CD4-positive, alpha-beta T cell treated with Interleukin-4 for 1 hour (primary cell): ENCODE measurements at places on chromosomes 5 and 9.

DNA sequence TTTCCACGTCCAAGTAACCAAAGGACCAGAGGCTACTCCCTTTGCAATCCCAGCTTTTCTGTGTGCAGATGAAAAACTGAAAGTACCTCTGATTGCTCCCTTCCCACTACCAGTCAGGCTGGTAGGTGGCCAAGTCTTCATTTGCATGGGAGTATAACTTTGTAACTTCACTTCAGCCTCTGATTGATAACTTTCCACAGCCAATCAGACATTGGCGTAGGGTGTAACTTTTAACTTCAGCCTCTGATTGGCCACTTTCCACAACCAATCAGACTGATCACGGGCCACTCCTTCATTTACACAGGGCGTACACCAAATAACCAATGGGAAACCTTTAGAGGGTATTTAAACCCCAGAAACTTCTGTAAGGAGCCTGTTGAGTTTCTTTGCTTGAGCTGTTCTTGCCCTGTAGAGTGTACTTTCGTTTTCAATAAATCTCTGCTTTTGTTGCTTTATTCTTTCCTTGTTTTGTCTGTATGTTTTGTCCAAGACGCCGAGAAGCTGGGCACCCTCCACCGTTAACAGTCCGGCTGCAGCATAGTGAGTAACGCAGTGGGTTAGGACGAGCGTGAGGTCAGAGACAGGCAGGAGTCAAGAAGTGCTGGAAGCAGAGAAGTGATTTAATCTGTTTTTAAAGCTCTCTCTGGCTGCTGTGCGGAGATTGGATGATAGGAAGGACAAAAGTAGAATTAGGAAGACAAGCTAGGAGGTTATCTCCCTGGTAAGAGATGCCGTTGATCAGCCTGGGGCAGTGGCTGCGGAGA is 3.5 kb upstream of the EXOSC2 start:
- no peak for DNase-seq

- DNase-seq = no peak
These were observed 109.3 kb downstream of the DAPK1 start for GRCh38 chr9:87606841-87607521.

- DNase-seq = no peak
These were observed 61.7 kb upstream of the SUB1 start for GRCh38 chr5:32523625-32524024.

DNA sequence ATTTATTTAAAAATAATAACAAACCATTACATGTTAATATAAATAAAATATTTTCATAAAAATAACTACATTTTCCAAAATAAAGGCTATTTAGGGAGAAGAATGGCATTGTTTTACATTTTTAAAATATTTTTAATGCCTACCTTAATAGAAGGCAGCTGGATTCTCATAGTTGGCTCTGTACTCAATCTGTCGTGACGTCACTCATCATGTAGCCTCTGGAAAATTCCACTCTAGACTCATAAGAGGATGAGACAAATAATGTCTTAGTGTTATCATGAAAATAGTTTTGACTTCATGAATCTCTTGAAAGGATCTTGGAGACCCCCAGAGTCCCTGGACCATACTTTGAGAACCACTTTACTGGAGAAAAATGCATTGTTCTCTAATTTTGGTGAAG is 93.1 kb downstream of the NXNL2 start:
- DNase-seq = no peak

DNA sequence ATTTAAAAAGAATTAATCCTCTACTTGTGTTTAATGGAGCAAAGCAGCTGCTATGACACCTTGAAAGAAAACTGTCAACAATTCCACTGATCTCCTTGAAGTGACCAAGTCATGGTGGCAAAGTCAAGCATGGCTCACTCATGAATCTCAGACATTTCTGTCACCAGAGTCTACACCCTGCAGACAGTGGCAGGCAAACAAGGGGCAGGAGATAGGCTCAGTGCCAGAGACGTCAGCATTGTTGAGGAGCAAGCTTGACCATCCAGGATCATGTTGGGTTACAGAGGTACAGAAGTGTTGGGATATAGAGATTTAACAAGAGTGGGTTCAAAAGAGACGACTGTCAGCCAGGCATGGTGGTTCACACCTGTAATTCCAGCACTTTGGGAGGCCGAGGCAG is 16.1 kb upstream of the VPS13A start:
- no peak for DNase-seq

GRCh38 chr5:38605610-38606009 is 49.2 kb upstream of the LIFR start:
- DNase-seq = no peak

DNA sequence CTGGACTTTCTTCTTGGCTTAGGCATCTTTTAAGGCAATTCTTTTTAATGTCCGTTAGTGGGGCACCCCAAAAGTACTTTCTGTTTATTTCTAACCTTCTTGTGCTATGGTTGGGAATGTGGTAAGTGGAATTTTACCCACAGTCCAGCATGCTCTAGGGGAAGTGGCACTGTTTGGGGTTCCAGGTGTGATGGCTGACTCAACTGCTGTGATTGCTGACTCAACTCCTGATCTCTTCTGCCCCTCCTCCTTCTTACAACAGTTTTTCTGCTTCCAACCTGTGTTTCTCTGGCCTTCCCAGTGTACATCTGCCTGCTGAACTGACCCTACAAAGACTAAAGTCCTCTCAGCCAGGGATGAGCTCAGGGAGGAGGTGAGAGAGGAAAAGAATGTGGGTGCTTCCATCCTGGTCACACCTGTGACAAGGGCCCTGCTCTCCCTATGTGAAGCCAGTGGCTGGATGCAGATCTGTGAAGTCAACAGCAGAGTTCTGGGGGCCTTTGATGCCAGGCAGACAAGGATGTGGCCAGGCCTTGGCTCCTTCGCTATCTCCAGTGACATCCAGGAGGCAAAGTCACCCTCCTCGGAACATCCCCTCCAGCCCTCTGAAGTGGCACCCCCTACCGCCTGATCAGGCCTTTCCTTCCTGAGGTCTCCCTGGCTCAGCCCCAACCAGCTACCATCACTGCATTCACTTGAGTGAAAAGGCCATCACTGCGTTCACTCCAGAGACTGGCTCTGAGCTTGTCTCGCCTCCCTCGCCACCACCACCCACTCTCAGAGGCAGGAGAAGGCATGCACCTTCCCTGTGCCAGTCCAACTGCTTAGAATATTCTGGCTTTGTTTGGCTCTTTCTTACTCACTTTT is 72.2 kb downstream of the C5orf15 start:
- DNase-seq = no peak

DNA sequence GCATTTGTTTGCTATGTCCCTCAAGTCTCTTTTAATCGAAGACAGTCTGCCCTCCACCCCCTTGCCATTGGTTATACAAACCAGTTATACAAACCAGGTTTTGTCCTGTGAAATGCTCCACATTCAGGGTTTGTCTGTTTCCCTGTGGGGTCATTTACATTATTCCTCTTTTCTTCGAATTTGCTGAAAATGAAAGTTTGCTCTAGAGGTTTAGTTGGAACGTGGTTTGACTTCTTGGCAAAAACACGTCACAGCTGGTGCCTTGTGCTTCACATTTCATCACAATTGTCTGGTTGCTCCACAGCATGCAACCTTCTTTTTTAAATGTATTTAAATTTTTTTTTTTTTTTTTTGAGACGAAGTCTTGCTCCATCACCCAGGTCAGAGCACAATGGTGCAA is 4.2 kb upstream of the HAVCR2 start:
- DNase-seq = no peak

- no peak for DNase-seq
These were observed 190.5 kb downstream of the ADCY2 start for GRCh38 chr5:7586480-7586879.

DNA sequence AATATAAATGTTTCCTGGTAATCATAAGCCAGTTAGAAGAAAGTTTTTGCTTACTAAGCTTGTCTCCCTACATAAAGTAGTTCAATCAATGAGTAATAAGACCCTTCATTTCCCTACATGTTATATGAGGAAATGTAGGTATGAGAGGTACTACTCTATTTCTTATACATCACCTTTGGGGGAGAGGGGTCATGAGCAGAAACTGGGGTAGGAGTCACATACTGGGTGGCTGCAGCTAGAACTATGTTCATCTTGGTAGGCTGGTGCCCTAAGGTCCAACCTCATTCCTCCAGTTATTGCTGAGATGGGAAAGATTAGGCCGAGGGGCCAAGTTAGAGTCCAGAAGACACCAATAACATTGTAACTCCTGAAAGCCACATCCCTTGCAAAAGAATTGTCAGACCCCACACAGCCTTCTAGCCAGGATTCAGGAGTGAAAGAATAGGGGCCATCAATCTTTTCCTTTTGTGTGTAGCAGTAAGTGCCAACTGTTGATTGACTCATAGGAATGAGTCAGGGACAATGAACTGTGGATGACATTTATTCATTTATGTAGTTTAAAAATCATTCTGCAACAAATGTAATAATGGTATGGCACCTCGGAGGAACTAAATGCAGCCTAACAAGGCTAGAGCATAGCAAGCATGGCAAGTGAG is 21.6 kb upstream of the SREK1 start:
- no peak for DNase-seq

DNA sequence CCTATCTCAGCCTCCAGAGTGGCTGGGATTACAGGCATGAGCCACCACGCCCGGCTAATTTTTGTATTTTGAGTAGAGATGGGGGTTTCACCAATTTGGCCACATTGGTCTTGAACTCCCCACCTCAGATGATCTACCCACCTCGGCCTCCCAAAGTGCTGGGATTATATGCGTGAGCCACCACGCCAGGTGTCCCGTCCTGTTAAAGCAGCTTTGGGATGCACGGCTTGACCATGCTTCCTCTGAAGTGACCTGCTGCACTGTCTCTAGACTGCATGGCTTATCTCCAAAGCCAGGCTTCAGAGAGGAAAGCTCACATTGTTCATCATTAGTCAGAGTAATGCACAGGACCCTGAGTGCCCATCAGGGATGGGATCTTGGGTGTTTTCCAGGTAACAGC is 45.4 kb downstream of the SEMA4D start:
- DNase-seq = no peak

- no peak for DNase-seq
These were observed 27.8 kb upstream of the ALDOB start for GRCh38 chr9:101463397-101463796.

- DNase-seq = no peak
These were observed 160.2 kb downstream of the ARHGEF28 start for GRCh38 chr5:73786043-73786831.

- no peak for DNase-seq
These were observed 74.3 kb downstream of the MUSK start for GRCh38 chr9:110742741-110743371.

DNA sequence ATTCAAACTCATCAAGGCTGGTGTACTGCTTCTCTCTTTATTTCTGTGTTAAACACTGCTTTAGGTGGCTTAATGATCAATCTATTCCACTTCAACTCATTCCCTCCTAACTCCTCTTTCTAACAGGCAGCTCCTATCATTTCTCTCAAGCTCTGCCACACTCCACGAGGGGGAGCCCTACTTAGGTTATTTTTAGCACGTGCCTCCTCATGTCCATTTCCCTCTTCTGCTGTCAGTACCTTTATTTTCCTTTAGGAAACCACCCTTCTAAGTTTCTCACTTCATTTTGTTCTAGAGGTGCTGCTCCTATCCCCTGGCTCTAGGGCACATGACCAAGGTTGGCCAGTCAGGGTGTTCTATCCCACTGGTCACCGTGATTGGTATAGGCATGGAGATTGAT is 6.7 kb upstream of the BRINP1 start:
- no peak for DNase-seq

DNA sequence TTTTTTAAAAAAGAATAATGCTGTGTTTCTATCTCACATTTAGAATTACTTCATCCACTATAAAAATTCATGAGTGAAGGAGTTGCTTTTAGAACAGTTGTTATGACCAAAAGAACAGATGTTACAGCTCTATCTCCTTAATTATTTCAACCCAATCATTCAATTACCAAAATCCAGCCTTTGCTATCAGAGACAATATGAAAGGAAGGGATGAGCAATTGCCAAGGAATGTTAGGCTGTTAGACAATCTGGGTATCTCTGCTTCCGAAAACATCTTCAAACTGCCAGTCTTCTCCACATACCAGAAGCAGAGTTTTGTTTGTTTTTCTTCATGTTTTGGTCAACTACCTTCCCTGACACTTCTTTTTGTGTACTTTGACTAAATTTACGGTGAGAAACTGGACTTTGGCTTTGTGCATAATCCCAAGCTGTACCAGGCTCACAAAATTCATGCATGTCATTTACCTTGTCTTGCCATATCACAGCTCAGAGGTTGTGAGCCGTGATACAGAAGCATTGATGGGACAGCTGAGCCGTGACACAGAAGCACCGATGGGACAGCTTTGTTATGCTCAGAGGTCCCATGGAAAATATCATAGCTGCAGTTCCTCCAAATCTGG is 405.5 kb downstream of the KIF4B start:
- no peak for DNase-seq

DNA sequence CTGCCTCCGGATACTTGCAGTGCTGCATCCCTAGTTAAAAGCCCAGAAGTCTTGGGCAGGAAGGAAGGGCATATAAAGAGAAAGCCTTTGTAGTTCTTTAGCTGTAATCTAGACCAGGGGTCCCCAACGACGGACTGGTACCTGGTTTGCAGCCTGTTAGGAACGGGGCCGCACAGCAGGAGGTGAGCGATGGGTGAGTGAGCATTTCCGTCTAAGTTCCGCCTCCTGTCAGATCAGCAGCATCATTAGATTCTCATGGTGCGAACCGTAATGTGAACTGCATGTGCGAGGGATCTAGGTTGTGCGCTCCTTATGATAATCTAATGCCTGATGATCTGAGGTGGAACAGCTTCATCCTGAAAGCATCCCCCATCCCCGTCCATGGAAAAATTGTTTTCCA is 1.6 kb upstream of the SMIM15 start:
- DNase-seq = no peak

- DNase-seq = no peak
These were observed 4.6 kb downstream of the PTGES start for GRCh38 chr9:129748249-129748648.

DNA sequence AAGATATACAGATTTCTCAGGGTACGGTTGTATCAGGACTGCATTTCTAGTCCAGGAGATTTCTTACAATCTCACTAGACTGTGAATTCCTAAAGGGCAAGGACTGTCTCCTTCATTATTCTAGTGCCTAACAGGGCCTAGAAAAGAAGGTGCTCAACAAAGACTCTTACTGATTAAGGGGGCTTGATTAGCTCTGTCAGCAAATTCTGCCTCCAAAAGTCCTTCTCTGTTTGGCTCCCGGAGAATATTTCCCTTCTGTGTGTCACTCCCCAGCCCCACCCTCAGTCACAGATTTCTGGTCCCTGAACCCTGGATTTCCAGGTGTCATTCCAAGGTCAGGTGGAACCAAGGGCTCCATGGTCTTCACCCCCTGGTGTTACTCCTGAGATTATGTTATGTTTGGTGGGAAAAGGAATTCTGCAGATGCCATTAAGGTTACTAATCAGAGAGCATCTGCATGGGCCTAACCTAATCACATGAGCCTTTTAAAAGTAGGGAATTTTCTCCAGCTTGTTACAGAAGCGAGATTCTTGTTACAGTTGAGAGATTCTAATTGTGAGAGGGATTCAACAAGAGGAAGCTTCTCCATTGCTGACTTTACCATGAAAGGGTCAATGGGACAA is 167.7 kb upstream of the LHFPL2 start:
- DNase-seq = no peak

GRCh38 chr5:143275512-143276363 is 127.7 kb downstream of the NR3C1 start:
- no peak for DNase-seq
